Activated T-cell treated with anti-CD3 and anti-CD28 coated beads, Interleukin-2, amount 50 U/mL, for 72 hours (primary cell): ENCODE measurements at places on chromosomes 3 and 15. TPM values are rescaled to one million over a fixed set of nuclear protein-coding genes. Genes with fewer than 3 reads are reported as not detected.

DNA sequence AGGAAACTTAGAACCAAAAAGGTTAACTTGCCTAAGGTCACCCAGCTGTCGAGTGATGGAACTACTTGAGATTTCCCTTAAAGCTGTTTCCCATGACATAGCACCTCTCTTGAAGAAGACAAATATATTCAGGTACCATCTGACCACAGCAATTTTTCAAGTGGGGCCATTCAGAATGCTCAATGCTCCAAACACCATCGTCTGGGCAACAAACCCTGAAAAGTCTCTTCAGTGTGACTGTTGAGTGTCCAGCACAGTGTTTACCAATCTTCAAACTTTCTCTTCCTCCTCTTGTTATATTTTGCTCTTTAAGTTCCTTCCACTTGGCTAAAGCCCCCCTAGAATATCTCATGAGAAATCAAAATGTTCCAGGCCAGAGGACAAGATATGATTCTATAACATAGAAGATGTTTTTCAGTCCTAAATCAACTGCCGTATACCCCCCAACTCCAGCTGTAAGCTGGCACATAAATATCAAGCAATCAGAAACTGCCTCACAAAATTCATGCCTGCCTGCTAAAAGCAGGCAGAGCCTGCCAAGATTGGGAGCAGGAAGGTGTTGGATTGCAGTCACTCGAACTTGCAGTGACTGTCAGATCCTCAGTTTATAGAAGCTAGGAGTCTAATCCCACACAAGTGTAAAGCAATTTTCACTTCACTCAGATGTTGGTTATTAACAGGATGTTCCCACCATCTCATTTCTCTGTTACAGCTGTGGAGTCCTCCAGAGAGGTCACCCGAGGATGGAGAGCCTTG, 230.5 kb upstream of the MRPL3 start:
- H3K27ac ChIP-seq = no peak overlapping the region
- peaks cover 25% of the 10 kb centered on the region for H3K4me1 ChIP-seq
- peaks cover 33% of the 10 kb centered on the region for H3K27me3 ChIP-seq
- H3K4me3 ChIP-seq = no peak overlapping the region

GRCh38 chr3:67977762-67978161, 323.4 kb upstream of the SUCLG2 start:
- H3K36me3 ChIP-seq = no peaks in the 10 kb centered on the region
- peaks cover 11% of the 10 kb centered on the region for H3K27me3 ChIP-seq
- H3K27ac ChIP-seq = no peak overlapping the region
- no peaks in the 10 kb centered on the region for H3K4me1 ChIP-seq
- H3K4me3 ChIP-seq = no peak overlapping the region

Gene POLQ
- 20.4 TPM for total RNA-seq

GRCh38 chr15:43118829-43119228, 13.0 kb upstream of the UBR1 start:
- H3K36me3 ChIP-seq = peaks cover 1% of the 10 kb centered on the region
- no peak for DNase-seq
- no peak overlapping the region for H3K27ac ChIP-seq
- peaks cover 15% of the 10 kb centered on the region for H3K27me3 ChIP-seq
- H3K4me3 ChIP-seq = no peak overlapping the region

Gene INKA1
- total RNA-seq = 1.5 TPM

Gene RAB6B
- 7.2 TPM for total RNA-seq

Gene CYP8B1
- not detected for total RNA-seq
